ENCODE measurements at places on chromosomes 2 and 18.

- no peak for DNase-seq
Measured at GRCh38 chr18:73614812-73615211, 532.8 kb downstream of the FBXO15 start.

DNA sequence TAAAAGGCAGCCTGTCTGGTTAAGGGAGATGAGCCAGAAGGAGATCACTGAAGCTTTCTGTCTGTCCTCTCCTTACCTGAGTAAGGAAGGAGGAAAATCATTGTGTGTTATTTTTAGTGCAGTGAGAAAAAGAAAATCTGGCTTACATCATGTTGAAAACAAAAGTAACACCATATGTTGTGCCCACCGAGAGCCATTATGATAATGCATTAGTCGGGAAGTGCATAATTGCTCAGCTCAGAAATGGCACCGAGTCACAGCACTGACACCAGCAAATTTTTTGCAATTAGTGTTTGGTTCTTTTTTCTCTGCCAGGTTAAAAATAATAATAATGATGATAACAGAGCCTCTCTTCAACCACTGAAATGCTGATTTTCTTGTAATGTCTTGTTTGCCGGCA lies 46.6 kb downstream of the HNMT start:
- DNase-seq: no peak

GRCh38 chr2:133213651-133214050 lies 354.6 kb downstream of the NCKAP5 start:
- no peak for DNase-seq

DNA sequence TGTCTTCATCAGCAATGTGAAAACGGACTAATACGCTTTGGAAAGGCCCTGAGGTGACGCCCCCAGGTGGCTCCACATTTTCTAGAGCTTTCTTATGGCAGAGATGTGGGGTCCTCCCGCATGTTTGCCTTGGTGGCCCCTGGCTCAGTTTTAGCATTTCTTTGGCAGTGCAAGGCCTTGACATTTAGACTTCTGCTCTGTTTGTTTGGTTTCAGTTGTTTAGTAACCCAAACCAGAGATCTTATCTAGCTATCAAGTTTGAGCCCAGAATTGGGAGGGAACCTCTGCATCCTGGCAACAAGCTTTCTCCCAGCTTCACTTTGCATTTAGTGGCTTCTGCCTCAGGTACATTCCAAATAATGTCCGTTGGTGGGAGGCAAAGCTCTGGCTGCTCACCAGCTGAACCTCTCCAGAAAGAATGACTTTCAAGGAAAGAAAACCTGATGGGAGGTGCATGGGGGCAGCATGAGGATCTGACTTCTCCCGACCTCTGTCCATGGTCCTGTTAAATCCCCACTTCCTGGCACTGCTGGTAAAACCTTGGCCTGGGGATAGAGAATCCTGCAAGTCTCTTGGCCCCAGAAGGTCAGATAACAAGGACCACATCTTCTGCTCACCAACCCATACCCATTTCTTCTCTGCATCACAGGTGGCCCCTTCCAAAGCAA lies 12.0 kb upstream of the MBP start:
- no peak for DNase-seq

DNA sequence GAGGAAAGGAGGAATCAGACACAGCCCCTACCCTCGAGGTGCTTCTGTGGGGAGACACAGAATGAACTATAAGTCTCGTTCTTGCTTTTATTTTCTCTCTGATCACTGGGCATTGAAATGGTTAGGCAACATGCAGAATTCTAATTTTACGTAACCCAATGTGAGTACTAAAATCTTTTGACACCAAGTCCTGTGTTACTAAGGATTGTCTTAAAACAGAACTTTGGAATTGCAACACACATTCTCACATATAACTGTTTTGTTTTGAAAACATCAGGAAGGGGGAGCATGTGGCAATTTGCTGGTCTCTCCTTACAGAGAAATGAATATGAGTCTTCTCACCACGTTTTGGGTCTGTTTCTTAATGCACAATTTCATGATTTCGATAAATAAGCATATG lies 23.6 kb upstream of the SULT1C4 start:
- no peak for DNase-seq

- DNase-seq: peak; percentile 51
Measured at GRCh38 chr2:86072271-86072858, 33.3 kb downstream of the POLR1A start.

- no peak for DNase-seq
Measured at GRCh38 chr2:99858951-99859596, 283.3 kb downstream of the AFF3 start.

DNA sequence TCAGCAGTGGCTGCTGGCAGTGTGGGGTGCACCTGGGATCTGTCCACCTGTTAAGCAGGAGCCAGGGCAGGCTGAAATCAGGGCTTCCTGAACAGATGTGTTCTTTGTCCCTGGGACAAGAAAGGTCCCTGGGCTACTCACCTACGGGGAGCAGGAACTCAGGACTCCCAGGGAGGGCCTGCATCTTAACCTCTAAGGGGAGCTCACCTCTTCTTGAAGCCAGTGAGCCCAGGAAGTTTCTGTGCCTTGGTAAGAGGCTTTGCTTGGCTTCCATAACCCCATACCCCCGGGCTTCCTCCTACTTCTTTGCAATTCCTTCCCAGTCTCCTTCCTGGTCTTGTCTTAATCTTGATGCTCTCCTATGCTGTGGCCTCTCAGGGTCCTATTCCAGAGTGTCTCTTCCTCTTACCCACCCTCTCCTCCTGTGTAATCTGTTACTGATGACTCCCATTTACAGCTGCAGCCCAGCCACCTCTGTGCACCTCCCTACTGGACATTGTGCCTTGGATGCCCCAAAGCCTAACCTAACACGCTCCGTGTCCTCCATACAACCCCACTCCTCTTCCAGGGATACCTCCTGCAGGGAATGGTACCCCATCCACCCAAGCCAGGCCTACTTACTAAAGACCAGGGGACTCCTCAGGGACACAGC lies 55.7 kb upstream of the MAPRE3 start:
- no peak for DNase-seq
